ENCODE measurements at places on chromosomes 12 and 14. TPM values are rescaled to one million over a fixed set of nuclear protein-coding genes. Genes with fewer than 3 reads are reported as not detected.
A peak's percentile ranks its signal among the peaks of the same experiment; 100 is the strongest.

- peaks cover 34% of the 10 kb centered on the region for H3K27me3 ChIP-seq
- no peaks in the 10 kb centered on the region for H3K36me3 ChIP-seq
- no peak overlapping the region for H3K27ac ChIP-seq
- peaks cover 31% of the 10 kb centered on the region for H3K4me1 ChIP-seq
Measured at GRCh38 chr12:62933220-62933601, 1.7 kb downstream of the PPM1H start.

- no peak for DNase-seq
- H3K36me3 ChIP-seq: peaks cover 36% of the 10 kb centered on the region
- peaks cover 26% of the 10 kb centered on the region for H3K4me1 ChIP-seq
- no peak overlapping the region for H3K27ac ChIP-seq
Measured at GRCh38 chr12:132139912-132140311, 4.2 kb downstream of the DDX51 start.

GRCh38 chr12:29116414-29116813 is 32.7 kb upstream of the FAR2 start:
- no peak overlapping the region for H3K27ac ChIP-seq
- no peaks in the 10 kb centered on the region for H3K36me3 ChIP-seq
- no peak overlapping the region for H3K4me3 ChIP-seq

DNA sequence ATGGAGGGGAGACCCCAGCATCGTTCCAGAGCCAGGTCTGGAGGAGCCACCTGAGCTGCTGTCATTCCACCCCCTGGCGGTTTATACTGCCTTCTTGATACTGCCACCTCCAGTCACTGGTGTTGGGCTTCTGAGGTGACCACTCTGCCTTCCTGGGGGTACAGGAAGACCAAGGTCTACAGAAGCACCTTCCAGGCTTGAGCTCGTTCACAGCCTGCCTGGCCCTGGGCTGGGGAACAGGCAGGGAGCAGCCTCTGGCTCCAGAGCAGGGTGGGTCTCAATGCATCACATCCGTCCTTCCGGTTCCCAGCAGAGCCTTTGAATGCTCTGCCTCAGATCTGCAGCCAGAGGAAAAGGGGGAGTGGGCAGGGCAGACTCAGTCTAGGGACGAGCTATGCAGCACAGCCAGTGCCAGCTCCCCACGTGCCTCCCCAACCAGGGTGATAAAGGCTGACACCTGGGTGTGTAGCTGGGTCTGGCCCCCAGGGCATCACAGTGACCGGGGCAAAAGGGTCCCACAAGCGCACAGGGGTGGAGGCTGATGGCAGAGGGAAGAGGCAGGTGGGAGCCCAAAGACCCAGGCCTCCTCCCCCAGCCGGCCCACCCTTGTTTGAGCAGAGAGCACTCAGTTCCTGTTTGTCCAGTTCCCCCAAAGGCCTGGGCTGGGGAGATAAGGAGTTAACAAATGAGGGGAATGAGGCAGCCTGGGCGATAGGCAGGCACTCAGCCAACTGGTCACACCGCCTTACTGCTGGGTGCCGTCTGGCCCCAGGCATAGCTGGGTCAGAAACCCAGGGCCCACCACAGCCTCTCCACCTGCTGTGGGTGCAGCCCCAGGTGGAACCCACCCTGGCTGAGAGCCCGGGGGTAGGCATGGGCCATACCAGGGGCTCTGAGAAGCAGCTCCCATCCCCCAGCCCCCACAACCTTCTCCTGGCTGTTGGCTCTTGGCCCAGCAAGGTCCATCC is 17.1 kb downstream of the DEGS2 start:
- peaks cover 75% of the 10 kb centered on the region for H3K4me1 ChIP-seq
- peak overlapping the region; percentile 60 for H3K27ac ChIP-seq
- no peak overlapping the region for H3K4me3 ChIP-seq
- H3K36me3 ChIP-seq: peaks cover 73% of the 10 kb centered on the region

Gene LRP6
- total RNA-seq: 12.7 TPM

Measured in spleen (tissue), 13 donors.